ENCODE measurements at places on chromosomes 4 and X. TPM values are rescaled to one million over a fixed set of nuclear protein-coding genes. Genes with fewer than 3 reads are reported as not detected.
A peak's percentile ranks its signal among the peaks of the same experiment; 100 is the strongest.

GAGE12H gene
- not detected for total RNA-seq

AMTN gene
- total RNA-seq: not detected

LANCL3 gene
- 0.03 TPM for total RNA-seq

MAGEB17 gene
- 0.41 TPM for total RNA-seq

VSIG4 gene
- 12.0 TPM for total RNA-seq

CSN3 gene
- not detected for total RNA-seq

MAGEA6 gene
- total RNA-seq: not detected

DNA sequence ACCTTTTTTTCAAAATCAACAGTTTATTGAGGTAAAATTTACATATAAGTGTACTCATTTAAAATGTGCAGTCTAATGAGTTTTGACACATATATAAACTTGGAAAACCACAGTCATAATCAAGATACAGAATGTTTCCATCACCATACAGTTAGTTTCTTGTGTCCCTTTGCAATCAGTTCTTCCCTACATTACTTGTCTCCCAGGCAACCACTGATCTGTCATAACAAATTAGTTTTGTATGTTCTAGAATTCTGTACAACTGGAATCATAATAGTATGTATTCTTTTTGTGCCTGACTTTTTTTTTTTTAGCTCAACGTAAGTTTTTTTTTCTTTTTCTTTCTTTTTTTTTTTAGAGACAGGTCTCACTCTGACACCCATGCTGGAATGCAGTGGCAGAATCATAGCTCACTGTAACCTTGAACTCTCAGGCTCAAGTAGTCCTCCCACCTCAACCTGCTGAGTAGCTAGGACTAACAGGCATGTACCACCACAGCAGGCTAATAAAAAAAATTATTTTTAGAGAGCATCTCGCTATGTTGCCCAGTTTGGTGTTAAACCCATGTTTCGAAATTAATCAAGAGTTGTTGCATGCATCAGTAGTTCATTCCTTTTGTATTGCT, 26.9 kb downstream of the ARFIP1 start:
- DNase-seq: no peak

DNA sequence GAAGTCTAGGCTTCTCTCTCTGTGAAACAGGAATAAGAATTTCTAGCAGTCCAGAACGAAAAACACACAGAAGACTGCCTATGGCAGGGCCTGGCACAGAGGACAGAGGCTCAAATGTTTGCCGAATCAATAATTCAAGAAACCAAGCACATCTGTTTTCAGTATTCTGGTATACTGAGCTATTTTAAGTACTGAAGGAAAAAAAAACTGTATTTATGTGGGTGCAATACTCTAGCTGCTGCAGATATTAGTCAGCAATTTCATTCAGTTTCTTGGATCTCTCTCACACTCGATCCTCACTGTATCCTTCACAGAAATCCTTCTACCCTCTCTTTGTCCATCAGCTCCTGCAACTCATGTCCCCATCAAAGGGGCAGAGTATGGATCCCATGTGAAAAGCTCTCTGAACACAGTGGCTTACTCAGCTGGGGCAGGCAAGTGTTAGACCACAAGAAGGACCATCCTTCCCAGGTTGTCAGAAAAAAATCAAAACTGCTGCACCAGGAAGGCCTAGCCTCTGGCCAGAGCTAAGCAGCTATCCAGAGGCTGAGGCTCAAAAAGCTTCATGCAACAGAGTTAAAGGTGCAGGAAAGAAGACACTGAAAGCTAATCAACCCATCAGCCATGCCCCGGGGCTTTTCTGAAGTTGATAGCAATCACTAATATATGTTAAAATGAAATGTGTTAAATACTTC, 9.1 kb upstream of the USO1 start:
- DNase-seq: no peak

DNA sequence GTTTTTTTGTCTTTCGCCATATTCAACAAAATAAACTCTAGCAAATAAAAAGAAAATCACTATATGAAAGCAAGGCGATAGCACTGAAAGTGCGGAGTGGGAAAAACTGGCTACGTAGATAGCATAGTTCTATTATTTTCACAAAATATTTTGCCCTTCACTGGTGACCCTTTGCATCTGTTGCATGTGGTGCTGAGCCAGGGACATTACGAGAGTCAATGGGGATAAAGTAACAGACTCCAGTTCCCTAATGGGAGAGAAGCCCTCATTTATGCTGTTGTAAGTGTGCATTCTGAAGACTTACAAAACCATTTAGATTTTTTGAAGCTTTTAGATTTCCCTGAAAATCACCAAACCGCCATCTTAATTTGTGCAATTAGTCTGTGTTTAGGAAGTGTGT, 501.6 kb downstream of the PPARGC1A start:
- DNase-seq: no peak

DNA sequence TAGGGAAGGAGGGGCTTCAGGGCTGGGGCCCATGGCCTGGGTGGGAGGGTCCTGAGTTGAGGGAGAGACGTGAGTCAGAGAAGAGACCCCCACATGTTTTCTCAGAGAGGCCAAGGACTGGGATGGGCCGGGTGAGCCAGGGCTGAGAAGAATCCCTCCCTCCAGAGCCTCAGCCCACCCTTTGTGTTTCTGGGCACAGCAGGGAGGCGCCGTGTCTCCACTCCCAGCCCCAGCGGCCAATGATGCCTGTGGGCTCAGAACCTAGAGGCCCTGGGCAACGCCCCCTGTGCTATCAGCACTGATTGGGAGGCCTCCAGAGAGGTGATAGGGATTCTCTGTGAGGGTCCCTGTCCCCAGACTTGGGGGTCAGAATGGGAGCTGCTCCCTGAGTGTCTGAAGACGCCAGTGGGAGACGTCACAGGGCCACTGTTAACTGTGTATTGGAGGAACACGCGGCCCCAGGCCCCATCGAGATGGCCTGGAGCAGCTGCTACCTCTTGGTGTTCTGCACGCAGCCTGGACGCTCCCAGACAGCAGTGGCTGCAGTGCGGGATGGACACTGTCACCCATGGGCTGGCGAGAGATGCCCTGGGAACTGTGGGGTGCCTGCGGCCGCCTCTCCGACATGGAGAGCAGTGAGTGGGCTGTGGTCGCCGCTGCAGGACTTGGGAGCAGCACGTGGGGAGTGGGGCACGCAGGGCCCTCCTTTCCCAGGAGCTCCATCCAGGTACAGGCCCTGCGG, 8.5 kb downstream of the FGFRL1 start:
- DNase-seq: no peak

DNA sequence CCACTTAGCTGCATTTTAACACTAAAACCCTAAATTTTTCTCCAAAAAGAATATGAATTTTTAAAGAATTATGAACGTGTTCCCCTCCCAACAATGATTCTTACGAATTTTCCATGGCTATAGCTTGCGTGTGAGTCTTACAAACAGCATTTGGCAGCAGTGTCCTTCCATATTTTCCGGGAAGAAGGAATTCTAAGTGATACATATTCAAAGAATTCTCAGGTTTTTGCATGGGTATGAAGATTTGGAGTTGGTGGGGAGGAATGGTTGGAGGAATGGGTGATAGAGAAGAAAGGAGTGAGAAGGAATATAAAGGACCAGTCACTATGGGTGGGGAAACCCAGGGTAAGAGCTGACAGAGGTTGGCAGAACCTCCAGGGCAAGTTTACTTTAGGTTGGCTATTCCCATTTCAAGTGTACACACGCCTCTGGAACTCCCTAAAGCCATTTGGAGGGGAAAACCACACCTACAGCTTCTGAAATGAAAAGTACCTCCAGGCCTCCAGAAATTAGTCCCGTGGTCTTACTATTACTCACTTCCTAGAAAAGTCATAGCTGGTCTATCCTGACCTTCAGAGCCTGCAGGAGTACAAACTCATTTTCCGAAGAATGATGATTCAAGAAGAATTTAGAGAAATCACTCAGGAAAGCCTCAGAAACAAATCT, 420.8 kb upstream of the DIPK2B start:
- DNase-seq: no peak

- DNase-seq: no peak
These were observed 97.8 kb upstream of the TENM3 start for GRCh38 chr4:182145334-182145905.

- DNase-seq: no peak
These were observed at the start of gene CFI for GRCh38 chr4:109801895-109802319. CFI (minus strand) TSS chr4:109801999; CDS start chr4:109801971, 28 bp downstream.

GRCh38 chrX:20547611-20548051, 280.9 kb upstream of the RPS6KA3 start:
- peak; percentile 60 for DNase-seq

- no peak for DNase-seq
These were observed 204.1 kb downstream of the NR3C2 start for GRCh38 chr4:148238086-148238485.

GRCh38 chr4:1009542-1010394, 1.7 kb upstream of the FGFRL1 start:
- DNase-seq: peak; percentile 92

DNA sequence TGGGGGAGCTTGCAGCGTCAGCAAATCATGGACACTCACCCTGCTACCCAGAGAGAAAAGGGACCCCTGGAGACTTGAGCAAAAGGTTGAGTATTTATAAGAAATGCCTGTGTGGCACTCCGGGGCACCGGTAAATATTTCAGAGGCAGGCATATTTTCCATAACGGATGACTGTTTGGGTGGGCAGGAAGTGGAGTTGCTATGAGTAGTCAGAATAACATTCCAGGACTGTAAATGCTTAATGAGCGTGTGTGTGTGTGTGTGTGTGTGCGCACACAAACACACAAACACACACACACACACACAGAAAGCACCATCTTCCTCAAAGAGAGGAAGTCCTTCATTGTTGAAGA, 74.6 kb downstream of the MXRA5 start:
- DNase-seq: no peak

- no peak for DNase-seq
These were observed 184.2 kb upstream of the GPRIN3 start for GRCh38 chr4:89491761-89492160.

DNA sequence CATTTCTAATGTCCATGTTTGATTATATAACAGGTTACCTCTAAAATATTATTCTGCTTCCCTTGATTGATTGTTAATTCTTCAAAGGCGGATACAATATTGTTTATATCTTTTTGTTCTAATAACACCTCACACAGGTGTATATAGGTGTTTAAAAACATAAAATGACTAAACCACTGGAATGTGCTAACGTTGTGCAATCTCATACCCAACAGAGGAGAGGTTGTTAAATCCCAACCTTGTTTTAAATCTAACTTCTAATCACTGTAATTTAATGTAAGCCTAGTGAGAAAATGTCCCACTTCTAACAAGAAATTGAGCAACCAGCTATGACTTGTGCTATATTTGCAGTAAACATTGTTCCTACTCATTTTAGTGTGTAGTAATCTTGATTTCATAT, 1.3 kb downstream of the ODAM start:
- DNase-seq: no peak

DNA sequence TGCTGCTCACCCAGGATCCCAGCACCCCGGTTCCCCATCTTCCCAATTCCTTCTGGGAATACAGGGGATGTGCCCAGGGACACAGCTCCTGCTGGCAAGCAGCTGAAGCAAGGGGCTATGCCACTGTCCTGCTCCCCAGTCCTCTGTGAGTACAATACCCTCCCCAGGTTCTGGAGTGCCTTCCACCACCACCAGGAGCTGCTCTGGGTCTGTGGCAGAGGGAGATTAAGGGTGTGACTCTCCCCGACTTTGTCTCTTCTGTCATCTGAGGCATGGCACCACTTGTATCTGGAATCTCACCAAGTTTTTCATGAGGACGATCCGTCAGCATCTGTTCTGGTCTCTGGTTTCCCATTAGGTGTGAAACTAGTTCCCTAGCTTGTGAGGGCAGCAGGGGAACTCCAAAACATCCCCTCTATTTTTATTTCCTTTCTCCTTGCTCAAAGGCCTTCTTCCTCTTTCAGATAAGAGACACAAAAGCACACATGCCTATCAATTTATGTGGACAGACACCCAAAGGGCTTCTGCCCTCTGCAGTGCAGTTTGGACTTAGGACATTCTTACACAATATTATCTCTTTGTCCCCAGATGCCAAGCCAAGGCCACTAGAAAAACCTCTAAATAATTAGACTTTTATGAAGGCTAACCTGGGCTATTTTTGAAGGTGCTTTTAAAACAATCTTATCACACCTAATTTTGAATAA, 26.8 kb downstream of the MGST2 start:
- DNase-seq: no peak
